ENCODE measurements at places on chromosomes 6 and 20. TPM values are rescaled to one million over a fixed set of nuclear protein-coding genes. Genes with fewer than 3 reads are reported as not detected.

GRCh38 chr20:36818185-36818584 is 44.6 kb upstream of the DSN1 start:
- H3K27ac ChIP-seq: no peak overlapping the region
- DNase-seq: no peak
- H3K4me3 ChIP-seq: no peak overlapping the region

DNA sequence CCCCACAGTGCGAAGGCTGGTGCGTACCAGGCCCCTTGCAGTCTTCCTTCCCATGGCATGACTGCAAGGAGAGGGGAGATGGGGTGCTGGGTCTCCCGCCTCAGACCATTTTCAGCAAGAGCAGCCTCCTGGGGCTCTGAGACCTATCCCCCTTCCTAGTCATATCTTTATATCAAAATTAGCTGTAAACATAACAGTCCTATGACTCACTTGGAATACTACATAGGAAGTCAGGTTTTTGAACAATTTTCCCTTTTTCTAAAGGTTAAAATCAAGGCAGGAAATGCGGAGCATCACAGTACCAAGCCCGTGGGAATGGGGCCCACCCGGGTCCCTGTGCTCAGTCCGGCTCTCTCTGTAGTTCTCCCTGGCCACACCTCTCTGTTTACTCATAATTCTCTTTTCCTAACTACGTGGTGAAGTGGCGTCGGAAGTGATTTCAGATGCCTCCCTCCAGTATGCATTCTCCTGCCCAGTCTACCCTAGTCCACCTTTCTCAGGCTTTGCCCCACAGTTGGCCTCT is 109.8 kb upstream of the TMEM170B start:
- DNase-seq: no peak
- H3K27me3 ChIP-seq: no peaks in the 10 kb centered on the region
- H3K27ac ChIP-seq: peak overlapping the region; percentile 92
- no peak overlapping the region for H3K4me3 ChIP-seq
- peaks cover 64% of the 10 kb centered on the region for H3K4me1 ChIP-seq

Gene FOXQ1
- total RNA-seq: 0.68 TPM

- no peak overlapping the region for H3K27ac ChIP-seq
- no peak for DNase-seq
- H3K36me3 ChIP-seq: no peaks in the 10 kb centered on the region
- no peak overlapping the region for H3K4me3 ChIP-seq
- H3K4me1 ChIP-seq: no peaks in the 10 kb centered on the region
Measured at GRCh38 chr6:88983532-88983931, 20.1 kb upstream of the RNGTT start.

GRCh38 chr6:170259278-170259677 is 31.6 kb downstream of the DLL1 start:
- H3K27ac ChIP-seq: no peak overlapping the region
- no peaks in the 10 kb centered on the region for H3K36me3 ChIP-seq
- no peaks in the 10 kb centered on the region for H3K27me3 ChIP-seq
- H3K4me1 ChIP-seq: no peaks in the 10 kb centered on the region

- H3K27me3 ChIP-seq: no peaks in the 10 kb centered on the region
- no peaks in the 10 kb centered on the region for H3K4me1 ChIP-seq
- H3K4me3 ChIP-seq: no peak overlapping the region
- no peak overlapping the region for H3K27ac ChIP-seq
- no peaks in the 10 kb centered on the region for H3K36me3 ChIP-seq
Measured at GRCh38 chr20:57849121-57849520, 139.3 kb upstream of the PMEPA1 start.

GRCh38 chr6:115137910-115138309 is 795.1 kb upstream of the HS3ST5 start:
- H3K36me3 ChIP-seq: no peaks in the 10 kb centered on the region
- H3K27ac ChIP-seq: no peak overlapping the region
- H3K27me3 ChIP-seq: no peaks in the 10 kb centered on the region
- no peak overlapping the region for H3K4me3 ChIP-seq
- DNase-seq: no peak
